Posterior vena cava (tissue), 2 donors: ENCODE measurements at places on chromosomes 3 and 15. TPM values are rescaled to one million over a fixed set of nuclear protein-coding genes. Genes with fewer than 3 reads are reported as not detected.

Gene EPHB1
- 3.7 TPM for total RNA-seq

Gene SH3BP5
- 67.9 TPM for total RNA-seq

DNA sequence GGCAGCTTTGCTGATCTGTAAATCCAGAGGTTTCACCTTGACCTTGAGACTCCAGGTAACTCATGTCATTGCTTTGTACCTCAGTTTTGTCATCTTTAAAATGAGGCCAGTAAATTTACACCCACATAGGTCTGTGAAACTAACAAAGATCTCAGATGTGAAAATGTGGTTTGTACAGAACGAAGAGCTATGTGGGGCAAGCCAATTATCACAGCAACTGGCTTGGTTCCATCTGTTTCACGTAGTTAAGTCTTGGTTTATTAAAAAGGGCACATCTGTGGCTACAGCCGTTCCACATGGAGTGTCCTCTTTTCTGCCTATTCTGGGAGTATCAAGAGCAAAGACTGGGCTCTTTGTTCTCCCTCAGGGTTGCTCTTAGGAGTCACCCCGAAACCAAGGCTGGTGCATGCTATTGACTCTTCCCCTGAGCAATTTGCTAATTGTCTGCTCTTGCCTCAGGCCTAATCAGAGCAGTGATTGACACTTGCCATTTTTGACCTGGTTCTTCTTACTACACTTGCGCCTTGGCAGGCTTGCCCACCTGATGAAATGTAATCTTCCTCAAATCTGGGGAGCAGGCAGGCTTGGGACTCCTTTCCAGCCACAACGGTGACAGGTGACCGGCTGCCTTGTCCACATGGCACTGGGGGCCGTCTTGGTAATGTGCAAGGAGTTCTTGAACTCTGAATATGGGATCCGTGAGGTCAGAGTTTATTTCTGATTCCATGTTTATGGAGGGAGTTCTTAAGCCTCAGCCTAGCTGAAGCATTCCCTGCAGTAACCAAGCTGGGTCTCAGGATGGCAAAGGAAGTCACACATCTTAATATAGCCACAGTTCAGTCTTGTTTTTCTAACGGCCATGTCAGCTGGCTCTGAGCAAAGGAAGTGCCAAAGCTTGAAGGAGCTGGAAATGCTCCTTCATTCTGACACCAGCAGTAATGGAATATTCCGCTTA is 40.1 kb downstream of the EAF1 start:
- no peak for DNase-seq

GRCh38 chr15:43511012-43511885 is 6.2 kb upstream of the MAP1A start:
- DNase-seq: no peak

- DNase-seq: no peak
These were observed 4.8 kb downstream of the GPR15 start for GRCh38 chr3:98536456-98537017.

DNA sequence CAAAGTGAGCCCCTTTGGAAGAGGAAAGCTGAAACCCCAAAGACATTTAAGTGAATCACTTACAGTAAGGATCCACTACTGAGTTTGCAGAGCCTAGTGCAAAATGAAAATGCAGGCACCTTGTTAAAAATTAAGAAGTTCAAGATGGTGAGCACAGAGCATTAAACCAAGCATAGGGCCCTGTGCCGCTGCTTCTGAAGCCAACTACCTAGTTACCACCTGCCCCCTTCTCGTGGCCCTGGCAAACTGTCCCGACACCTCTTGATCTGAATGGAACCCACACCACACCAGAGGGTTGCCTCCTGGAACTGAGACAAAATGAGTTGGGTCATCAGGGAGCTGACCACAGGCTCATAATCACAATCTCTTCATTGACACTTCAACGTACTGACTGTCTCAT is 25.6 kb downstream of the LRRC2 start:
- no peak for DNase-seq

GRCh38 chr3:17219593-17219992 is 334.8 kb downstream of the PLCL2 start:
- DNase-seq: no peak

DNA sequence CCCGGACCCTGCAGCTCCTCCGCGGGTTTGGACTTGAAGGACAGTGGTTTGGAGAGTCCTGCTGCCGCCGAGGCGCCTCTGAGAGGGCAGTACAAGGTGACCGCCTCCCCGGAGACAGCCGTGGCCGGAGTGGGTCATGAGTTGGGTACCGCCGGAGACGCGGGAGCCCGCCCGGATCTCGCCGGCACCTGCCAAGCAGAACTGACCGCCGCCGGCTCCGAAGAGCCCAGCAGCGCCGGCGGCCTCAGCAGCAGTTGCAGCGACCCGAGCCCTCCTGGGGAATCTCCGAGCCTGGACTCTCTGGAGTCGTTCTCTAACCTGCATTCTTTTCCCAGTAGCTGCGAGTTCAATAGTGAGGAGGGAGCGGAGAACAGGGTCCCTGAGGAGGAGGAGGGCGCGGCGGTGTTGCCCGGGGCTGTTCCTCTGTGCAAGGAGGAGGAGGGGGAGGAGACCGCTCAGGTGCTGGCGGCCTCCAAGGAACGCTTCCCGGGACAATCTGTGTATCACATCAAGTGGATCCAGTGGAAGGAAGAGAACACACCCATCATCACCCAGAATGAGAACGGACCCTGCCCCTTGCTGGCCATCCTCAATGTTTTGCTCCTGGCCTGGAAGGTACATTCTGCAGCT is 634 bp downstream of the MINDY2 start:
- DNase-seq: peak; percentile 88

Gene FETUB
- 0.79 TPM for total RNA-seq

DNA sequence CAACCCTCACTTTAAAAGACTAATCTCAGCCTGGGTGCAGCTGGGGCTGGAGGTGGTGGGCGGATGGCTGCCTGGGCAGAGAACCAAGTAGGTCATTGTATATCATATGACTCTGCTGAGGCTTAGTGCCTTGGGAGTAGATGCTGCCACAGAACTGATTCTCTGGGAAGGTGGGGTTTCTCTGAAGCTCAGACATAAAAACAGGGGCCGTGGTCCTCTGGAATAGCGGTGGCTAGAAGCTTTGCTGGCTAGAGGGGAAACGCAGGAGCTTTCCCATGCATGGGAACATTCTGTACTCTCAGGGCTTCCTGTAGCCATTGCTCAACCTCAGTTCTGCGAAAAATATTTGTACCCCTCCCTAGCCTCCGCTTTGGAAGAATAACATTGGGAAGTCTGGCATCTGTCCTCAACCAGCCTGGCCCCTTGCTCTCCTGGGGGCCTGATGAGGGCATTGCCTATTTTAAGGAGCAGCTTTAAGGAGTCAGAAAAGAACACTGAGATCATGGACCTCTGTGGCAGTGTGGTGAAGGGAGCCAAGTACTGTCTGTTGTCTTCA is 14.7 kb downstream of the TIMP4 start:
- peak; percentile 85 for DNase-seq

Gene KNG1
- total RNA-seq: not detected

Gene CTXN2
- not detected for total RNA-seq

Gene CADPS
- 1.6 TPM for total RNA-seq

Gene A4GNT
- total RNA-seq: not detected

DNA sequence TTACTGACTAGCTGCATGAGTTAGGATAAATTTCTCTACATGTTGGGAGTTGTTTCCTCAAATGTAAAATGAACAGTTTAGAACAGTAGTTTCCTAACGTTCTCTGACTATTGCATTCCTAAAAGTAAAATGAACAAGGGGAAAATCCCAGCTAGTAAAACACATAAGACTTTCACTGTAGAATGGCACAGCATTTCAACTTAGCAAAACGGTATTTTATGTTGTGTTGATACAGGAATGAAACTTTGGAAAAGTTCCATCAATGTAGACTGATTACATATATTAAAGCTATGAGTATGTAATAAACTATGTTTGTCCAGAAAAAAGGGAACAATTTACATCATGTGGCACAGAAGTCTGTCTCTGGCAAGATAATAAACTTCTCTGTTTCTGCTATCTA is 297.4 kb upstream of the EPHA3 start:
- DNase-seq: no peak

DNA sequence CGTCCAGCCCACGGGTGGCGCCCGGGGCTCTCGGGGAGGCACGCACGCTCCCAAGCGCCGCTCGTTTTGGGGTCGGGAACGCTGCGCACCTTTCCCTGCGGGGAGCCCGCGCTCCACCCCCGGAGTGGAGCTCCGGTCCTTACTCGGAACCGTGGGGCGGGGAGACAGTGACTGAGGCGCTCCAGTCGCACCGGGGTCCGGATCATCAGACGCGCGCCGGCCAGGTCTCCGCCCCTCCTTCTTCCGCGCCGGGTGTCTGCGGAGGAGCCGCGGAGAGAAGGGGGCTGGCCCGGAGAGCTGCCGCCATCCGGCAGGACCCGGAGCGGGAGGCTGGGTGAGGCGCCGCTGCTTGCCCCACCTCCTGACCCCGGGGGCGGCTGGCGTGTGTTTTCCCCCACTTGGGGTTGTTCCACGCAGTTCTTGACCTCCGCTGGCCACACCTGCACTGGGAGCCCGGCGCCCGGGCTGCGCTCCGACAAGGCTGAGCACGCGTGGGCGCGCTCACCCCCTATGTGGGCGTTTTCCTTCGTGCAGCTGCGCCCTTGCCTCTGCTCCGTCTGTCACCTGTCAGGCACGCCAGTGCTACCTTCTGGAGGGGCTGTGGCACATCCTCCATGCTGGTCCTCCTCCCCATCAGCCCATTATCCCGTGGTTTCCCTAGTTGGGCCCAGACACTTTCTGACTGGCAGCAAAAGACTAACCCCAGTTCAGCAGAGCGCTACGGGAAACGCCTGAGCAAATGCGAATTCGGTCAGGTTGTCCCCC is at the start of gene MCF2L2:
Gene MCF2L2, minus strand, starts transcription at position 173 of the 765 bp plus-strand sequence. CDS start 642 bp downstream, outside the sequence.
- DNase-seq: peak; percentile 83

DNA sequence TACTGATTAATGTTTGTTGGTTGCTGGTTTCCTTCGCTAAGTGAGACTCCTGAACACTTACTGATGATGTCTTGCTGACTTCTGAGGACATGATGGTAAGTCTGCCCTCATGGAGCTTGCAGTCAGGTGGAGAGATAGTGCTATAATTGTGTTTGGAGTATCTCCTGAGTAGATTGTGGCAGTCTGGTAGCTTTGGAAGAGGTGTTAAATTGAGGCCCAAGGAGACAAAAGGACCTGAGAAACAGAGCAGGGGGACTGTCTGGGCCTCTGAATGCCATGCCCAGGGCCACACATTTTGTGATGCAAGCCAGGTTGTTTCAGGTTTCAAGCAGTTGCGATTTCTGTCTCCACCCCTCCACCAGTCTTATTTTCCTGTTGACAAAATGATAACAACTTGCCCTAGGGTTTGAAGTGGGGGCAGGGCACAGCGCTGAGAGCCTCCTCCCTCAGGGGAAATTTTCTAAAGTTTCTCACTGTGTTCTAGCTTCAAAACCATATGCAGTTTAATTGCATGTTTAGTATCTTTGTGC is 16.7 kb downstream of the SMAD3 start:
- no peak for DNase-seq

GRCh38 chr3:169699536-169700050 is 36.1 kb upstream of the MECOM start:
- DNase-seq: peak; percentile 90

Gene CDCP1
- 4.8 TPM for total RNA-seq

Gene SEMA3G
- total RNA-seq: 17.7 TPM

DNA sequence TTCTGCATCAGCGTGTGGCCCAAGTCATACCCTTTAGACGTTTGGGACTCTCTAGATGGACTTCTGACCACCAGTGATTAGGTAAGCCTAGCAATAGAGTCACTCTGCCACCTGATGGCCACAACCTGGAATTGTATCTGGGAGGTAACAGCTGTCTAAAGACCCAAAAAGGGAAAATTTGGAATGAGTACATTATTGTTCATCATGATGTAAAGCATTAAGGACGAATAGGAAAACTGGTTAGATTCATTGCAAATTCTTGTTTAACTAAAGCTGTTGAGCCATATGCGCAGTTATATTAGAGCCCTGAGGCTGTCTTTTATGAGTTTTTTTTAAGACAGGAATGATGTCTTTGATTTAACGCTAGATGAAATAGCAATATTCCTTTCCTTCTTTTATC is 63.6 kb downstream of the FAM81A start:
- no peak for DNase-seq

DNA sequence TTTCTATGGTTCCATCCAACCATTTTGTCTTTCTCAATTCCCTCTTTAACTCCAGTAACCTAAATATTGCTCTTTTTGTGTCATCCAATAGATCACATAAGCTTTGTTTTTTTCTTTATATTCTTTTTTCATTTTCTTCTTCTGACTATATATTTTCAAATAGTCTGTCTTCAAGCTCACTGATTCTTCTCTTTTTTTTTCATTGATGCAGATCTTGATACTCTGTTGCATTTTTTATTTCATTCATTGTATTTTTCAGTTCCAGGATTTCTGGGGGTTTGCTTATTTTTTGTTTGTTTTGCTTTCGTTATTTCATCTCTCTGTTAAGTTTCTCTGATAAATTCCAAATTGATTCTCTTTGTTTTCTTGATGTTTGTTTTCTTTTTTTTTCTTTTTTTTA is 36.2 kb downstream of the CLDN1 start:
- DNase-seq: no peak

DNA sequence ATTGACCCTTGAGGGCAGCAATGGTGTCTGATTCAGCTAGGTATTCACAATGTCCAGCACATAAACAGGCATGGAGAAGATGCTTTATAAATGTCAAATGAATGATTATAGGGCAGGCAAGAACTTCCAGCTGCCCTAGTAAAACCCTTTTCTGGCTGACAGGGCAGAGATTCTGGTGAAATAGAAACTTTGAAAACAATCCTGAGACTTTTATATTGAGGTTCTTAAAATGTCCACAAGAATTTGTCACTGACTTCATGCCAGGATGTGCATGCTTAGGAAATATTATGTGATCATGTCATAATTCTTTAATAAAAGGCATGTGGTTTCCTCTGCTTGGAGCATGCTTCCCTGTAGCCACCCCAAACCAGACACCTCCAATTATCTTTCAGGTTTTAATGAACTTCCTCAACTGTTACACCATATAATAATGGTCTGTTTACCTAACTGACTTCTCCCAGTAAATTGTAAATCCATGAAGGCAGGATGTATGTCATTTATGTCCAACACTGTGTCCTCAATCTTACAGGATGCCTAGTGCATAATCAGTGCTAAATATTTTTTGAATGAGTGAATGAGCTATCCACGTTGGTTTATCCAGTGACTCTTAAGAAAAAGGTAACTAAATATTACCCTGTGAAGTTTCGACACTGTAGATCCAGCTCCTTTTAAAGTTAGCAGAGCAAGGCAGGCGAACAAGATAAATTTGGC is 43.4 kb upstream of the CLRN1 start:
- no peak for DNase-seq

- DNase-seq: no peak
These were observed 8.7 kb downstream of the RAB7A start for GRCh38 chr3:128734523-128735189.

Gene NR1I2
- 0.19 TPM for total RNA-seq

Gene MUC20
- total RNA-seq: 3.8 TPM

Gene CMTM7
- 10.7 TPM for total RNA-seq
